ENCODE measurements at places on chromosomes 3 and 15.

DNA sequence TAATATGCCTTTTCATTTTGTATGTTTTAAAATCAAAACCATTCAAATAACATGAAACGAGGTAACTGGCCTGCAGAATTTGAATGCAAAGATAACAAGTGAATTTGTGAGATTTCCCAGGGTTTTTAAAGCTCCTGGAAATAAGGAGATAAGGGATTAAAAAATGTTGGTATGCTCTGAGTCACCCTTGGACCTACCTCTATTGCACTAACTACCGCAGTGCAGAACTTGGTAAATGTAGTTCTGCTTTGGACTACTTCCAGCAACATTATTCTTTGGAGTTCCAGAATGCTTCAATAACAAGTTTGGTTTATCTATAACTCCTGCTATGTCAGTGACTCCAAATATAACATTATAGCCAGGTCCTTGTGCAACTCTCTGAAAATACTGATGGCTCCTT, 201.7 kb downstream of the GAP43 start:
- peak; percentile 35 for DNase-seq

- no peak for DNase-seq
These were observed 22.0 kb downstream of the TGFBR2 start for GRCh38 chr3:30628205-30628900.

DNA sequence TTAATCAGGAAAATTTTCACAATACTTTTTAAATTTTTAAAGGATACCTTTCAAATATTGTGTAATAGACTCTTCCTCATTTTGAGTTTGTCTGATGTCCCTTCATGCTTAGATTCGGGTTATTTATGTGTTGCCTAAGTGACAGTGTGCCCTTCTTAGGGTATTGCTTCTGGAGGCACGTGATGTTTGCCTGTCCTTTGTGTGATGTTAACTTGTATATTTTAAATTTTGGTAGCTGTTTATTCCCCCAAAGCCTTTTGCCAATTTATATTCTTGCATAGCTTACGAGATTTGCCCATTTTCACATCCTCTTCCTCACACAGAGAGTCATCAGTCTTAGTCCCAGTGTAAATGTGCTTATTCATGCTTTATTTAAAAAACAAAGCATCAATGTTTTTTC, 433.1 kb downstream of the EPHB1 start:
- no peak for DNase-seq

GRCh38 chr3:159859424-159859823, 129.2 kb upstream of the IL12A start:
- no peak for DNase-seq

GRCh38 chr3:74106925-74107324, 482.2 kb upstream of the PDZRN3 start:
- DNase-seq = no peak

DNA sequence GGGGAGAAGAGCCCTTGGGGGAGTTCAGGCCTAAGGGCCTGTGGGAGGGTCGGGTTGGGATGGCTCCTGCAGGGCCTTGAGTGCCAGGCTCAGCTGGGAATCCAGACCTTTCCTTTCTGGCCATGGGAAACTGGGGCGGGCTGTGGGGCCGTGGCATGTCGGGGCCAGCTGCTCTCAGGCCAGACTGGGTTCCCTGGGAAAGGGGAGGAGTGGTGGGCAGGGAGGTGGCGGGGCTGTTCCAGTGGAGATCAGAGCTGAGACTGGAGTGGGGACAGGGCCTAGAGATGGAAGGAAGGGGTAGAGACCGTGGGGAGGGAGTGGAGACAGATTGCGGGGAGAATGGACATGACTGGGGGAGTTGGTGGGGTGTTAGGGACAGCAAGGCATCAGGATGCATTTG, 20.3 kb downstream of the FBLN2 start:
- DNase-seq = no peak

DNA sequence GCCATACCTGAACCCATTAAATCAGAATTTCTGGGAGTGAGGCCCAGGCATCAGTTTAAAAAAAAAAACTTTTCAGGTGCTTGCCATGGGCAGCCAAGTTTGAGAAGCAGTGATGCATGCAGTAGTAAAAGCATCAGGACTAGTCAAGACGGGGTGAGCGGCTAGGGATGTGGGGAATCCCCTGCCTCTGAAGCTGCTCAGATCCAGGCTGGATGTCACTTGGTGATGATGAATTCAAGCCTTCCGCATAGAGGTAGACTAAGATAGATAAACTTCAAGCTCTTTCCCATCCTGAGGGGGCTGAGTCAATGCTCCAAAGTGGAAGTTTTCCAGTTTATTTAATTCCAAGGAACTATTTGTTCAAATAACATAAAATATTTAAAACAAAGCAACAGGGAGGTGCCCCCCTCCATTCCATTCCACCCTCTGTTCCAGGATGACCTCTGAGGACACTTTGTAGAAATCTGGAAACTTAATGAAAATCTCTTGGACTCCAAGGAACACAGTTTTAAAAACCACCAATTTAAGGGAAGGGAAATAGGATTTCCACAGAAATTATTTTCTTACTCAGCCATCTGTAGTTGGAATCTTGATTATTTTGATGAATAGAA, 100.4 kb upstream of the NR2E3 start:
- no peak for DNase-seq

DNA sequence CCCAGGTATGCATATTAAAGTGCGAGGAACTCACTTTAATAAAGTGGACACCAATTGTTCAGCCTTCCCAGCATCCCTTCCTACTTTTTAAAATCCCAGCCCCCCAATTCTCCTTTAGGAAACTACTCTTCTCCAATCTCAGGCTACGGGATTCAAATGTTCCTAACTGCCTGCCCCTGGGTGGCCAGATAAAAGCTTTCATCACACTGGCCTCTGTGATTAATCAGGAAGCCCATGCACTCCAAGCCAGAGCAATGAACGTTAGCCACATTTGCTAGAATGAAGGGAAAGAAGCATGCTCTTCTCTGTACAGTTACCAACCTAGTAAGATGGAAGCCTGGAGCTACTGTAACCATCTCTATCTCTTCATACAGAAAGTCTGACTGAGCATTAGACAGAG, 250.3 kb upstream of the UBE2E2 start:
- no peak for DNase-seq

GRCh38 chr15:28876131-28876844, 9.5 kb upstream of the APBA2 start:
- DNase-seq = no peak

DNA sequence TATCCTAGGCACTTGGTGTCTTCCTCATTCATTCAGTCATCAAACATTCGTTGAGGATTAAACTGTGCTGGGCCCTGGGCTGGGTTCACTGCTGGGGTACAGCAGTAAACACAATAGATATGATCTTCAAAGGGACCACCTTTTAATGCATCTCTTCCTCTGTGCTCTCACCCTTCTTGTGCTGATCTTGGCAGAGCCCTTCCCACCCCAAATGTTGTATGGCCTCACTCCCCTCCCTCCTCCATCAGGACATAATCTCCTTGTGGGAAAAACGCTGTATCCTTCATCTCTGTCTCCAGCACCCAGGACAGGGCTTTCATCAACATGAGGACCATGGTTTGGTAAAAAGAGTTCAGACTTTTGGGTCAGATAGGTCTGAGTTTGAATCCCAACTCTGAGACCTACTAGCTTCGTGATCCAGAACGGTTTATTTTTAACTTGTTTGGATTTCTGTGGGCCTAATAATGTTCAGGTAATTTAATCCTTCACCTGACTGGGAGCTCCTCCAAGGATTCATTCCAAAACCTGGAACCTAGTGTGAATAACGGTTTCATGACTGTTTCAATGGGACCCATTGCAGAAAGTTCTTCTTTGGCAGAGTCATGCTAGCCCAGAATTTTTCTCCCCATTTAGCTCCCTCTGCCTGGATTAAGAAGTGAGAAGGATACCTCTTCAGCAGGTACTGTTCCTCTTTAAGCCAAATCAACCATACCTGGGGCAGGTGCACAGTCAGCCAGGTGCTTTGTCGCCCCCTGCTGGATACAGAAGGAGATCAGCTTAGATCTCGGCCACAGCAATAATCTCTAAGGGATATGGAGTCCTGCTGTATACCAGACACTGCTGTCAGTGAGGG, 5.2 kb upstream of the WNT7A start:
- DNase-seq = no peak

- peak; percentile 86 for DNase-seq
These were observed at the start of gene KPNA4 for GRCh38 chr3:160565442-160566403. Gene KPNA4 (minus strand): TSS chr3:160565571. CDS start chr3:160565282, 289 bp downstream.

GRCh38 chr15:91649016-91649415, 204.5 kb upstream of the SLCO3A1 start:
- DNase-seq = no peak

GRCh38 chr15:57726411-57726810, 19.9 kb downstream of the POLR2M start:
- no peak for DNase-seq

DNA sequence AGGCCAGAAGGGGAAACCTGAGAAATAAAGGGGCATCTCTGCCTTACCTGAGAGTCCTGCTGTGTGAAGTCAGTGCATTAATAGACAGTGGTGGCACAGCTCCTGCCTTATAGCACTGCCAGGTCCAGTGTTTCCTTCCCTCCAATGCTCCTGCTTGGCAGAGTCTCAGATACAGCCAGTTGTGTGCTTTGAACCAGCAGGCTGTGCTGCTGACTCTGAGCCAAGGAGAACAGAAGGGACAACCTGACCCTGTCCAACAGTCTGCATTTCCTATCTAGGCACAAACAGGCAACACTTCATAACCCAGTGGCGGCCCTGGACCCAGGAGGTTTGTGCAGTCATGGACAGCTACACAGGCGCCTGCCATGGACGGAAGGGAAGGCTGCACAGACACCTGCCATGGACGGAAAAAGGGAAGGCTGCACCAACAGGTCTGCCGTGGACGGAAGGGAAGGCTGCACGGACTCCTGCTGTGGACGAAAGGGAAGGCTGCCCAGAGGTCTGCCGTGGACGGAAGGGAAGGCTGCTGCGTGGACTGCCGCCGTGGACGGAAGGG, 33.9 kb upstream of the PLXNA1 start:
- DNase-seq = no peak

DNA sequence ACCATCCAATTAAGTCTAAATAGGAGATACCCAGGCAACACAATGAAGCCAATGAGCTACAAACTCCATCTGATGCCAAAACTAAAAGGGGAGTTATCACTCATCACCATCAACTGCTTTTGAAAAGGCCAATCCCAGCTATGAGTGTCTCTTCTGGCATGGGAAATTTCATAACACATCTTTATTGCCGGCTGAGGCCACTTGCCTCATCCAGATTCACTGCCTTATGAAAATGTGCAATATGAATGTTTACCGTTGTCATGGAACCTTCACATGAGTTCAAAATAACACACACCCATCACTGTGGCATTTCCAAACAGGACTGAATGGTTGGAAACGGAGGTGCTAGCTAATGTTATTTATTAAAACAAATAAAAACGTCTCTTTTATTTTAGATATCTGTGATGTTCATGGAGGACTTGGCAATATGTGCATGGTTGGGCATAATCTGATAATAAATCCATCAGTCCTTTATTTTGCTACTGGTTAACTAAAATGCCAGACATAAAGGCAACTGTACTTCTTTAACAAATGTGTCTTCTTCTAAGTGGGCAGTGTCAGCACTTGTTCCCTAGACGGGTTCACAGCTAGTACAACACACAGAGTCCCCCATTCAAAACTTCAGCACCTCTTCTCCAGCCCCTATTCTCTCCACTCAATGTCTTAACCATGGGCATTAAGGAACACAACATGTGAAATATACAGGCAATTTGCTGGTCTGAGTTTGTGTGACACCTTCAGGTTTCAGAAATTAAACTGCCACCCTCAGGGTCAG, 143.9 kb downstream of the MAGI1 start:
- no peak for DNase-seq

All from epithelial cell of proximal tubule (primary cell).